Cortex of kidney (tissue), 1 donor: ENCODE measurements at places on chromosomes 7 and 10.

GRCh38 chr7:128881458-128882125 is 18.9 kb downstream of the ATP6V1F start:
- no peak for DNase-seq

GRCh38 chr7:18445483-18445882 is 50.1 kb upstream of the HDAC9 start:
- no peak for DNase-seq

GRCh38 chr7:35448486-35448885 is 194.6 kb upstream of the TBX20 start:
- no peak for DNase-seq

- no peak for DNase-seq
These were observed 9.1 kb downstream of the EN2 start for GRCh38 chr7:155466814-155467733.

DNA sequence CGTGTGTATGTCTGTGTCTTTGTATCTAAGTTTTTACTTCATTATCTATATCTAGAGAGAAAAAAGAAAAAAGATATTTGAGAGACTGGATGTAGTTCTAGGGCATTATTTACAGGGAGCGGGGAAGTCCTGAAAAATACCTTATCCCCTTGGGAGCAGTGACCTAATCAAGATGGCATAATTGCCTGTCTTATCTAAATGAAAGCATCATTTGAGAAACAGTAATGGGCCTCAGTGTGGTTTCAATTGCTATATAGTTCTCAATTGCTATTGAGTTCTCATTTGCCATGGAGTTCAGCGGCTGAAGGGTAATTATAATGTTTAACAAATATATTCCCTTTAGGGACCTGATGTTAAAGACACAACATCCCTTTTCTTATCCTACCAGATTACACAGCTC is 216.5 kb downstream of the PLXNA4 start:
- DNase-seq: no peak

DNA sequence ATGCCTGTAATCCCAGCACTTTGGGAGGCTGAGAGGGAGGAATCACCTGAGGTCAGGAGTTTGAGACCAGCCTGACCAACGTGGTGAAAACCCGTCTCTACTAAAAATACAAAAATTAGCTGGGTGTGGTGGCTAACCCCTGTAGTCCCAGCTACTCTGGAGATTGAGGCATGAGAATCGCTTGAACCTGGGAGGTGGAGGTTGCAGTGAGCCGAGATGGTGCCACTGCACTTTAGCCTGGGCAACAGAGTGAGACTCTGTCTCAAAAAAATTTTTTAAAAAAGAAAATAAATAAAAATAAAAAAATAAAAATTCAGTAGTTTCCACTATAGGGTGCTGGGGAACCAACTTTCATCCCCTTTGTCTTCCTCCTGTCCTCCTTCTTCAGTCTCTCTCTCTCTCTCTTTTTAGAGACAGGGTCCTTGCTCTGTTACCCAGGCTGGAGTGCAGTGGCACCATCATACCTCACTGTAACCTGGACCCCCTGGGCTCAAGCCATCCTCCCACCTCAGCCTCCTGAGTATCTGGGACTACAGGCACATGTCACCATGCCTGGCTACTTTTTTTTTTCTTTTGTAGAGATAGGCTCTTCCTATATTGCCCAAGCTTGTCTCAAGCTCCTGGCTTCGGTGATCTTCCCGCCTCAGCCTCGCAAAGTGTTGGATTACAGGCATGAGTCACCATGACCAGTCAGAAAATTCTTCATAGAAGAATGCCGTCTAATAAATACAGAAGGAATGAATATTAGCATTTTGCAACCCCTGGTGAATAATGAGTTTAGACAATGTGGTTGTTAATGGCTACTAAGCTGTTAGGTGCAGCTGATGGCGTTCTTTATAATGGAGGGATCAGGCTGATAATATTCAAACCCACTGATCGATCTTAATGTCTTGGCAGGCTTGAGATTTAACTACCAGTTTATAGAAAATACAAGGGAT is 20.6 kb downstream of the RBM20 start:
- no peak for DNase-seq

- no peak for DNase-seq
These were observed 1.4 kb downstream of the CPA4 start for GRCh38 chr7:130294314-130294713.

DNA sequence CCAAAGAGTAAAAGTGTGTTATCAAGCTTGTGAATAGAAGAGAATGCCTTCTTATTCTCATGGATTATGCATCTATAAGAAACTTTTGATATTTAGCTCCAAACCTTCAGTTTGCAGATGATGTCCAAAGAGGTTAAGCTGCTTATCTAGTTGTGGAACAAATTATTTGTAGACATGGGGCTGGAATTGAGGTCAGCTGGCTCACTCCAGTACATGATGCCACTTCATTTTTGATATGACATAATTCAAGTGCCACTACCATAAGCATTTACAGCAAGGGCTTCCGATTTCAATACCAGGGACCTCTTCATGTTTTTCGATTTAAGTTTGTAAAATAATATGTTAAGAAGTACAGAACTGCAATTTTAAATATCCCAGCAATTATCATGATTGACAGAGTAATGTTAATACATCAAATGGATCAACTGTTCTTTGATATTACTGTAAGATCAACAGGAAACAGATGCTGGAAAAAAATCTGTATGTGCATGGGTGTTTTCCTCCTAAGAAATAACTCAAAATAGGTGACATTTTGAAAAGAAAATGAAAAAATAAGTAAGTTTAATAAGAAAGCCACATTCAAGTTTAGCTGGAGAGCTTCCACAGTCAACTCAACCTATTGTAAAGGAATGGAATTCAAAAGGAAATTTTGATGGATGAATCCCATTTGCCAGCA is 12.7 kb downstream of the FAM3C start:
- no peak for DNase-seq

GRCh38 chr10:84230359-84230758 is 5.0 kb upstream of the LRIT2 start:
- no peak for DNase-seq

DNA sequence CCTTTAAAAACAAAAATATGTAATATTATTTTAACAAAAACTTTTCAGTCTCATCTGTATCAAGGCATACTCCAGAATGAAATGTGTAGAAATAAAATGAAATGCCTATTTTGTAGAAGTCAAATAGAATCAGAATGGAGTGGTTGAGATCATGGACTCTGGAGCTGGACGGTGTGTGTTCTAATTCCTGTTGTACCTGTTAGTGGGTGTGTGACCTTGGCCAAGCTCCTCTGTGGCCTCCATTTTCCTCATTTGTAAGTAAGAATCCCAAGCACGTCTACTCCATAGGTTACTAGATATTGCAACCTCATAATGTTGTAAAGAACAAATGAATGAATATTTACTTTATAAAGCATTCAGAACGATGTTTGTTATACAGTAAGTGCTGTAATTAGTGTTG is 74.9 kb downstream of the HDAC9 start:
- DNase-seq: no peak

DNA sequence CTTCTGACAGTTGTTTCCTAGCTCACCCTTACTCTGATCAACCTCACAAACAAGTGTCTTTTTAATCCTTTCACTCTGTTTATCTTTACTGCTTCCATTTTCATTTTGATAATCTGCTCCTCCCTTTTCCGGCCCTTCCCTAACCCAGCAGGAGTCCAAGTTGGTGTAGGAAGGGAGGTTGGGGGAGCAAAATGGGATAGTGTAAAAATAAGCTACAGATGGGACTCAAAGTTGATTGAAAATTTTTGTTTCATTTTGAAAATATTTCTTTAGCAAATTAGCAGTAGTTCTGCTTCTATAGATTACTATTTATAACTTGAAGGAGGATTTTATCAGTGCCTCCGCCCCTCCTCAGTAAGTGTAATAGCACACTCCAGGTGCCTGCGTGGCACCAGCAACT is 112.0 kb downstream of the WNT2 start:
- no peak for DNase-seq

DNA sequence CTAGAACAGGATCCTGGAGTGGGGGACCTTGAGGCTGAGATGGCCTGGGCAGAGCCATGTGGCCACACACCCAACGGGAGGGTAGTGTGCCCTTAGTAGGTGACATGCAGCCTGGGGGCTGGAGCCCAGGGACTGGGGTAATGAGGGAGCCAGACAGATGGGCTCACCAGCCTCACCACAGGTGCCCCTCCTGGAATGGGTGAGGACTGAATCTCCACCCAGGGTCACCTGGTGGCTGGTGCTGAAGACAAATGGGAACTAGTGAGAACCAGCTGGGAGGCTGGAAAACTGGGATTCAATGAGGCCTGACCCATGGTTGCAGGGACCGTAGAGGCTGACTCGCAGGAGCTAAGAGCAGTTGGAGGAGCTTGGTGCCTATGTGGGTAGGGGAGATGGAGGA is 6.1 kb downstream of the ZP3 start:
- no peak for DNase-seq

- no peak for DNase-seq
These were observed 129.8 kb downstream of the BAMBI start for GRCh38 chr10:28806951-28807759.

DNA sequence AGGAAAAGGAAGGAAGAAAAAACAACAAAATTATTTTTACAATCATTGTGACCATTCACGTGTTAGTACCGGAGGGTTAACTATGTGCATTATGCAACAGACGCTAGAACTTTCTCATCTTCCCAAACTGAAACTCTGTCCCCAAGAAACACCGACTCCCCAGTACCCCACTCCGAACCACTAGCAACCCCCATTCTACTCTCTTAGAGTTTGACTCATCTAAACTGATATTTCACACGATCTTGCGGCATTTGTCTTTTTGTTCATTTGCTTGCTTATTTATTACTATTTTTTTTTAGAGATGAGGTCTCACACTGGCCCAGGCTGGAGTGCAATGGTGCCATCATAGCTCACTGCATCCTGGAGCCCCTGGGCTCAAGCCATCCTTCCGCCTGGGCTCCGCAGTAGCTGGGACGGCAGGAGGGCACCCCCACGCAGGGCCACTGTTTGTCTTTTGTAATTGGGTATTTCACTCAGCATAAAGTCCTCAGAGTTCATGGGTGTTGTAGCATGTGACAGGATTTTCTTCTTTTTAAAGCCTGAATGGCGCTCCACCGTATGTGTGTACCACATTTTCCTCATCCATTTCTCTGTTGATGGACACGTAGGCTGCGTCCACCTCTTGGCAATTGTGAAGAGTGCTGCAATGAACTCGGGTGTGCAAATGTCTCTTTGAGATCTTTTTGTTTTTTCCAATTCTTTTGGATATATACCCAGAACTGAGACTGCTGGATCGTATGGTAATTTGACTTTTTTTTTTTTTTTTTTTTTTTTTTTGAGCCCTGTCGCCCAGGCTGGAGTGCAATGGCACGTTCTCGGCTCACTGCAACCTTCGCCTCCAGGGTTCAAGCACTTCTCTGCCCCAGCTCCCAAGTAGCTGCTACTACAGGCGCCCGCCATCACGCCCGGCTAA is 9.5 kb downstream of the MNX1 start:
- no peak for DNase-seq

DNA sequence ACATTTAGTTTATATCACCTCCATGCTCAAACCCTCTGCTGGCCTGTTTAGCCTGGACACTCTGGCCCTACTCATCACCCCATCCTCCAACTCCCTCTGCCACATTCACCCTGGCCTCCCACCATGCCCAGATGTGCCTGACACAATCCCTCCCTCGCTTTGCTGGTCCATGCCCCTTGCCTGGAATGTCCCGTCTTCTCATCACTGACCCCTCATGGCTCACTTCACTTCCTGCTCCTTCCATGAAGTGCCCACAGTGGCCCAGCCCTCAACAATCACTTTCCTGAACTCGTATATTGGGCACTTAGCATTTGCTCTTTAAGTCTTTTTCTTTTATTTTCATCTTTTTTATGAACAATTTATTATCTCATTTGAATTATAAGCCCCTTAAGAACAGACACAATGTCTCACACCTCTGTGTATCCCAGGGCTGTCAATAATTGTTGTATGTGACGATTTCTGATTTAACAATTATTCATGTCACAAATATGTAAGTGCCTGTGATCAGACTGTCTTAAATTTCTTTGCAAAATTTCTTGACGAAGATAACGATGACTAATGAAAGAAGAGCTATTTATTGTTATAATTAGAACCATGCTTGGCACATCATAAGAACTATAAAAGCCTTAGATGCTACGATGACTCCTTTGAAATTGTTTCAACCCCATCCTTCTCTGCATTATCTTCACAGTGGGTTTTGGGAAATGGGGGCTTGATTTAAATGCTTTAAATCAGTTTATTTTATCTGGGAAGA is 209.9 kb upstream of the YAE1 start:
- no peak for DNase-seq

DNA sequence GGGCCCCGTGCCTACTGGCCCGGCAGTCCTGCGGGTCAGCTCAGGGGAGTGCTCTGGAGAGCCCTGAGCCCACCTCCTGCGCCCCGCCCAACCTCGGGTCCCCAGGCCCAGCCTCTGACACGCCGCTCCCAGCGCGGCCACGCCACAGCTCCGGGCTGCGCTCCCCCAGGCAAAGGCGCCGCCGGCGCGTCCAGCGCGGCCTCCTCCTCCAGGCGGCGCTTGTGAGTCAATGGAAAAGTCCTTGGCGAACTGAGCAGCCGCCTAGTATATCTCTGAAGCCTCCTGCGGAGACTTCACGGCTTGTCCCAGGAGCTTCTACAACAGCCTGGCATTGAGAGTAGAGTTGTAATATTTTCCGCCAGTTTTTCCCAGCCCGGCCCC is 29.5 kb upstream of the BMS1 start:
- DNase-seq: no peak

- DNase-seq: no peak
These were observed 133.0 kb upstream of the PRKCQ start for GRCh38 chr10:6713120-6713519.

DNA sequence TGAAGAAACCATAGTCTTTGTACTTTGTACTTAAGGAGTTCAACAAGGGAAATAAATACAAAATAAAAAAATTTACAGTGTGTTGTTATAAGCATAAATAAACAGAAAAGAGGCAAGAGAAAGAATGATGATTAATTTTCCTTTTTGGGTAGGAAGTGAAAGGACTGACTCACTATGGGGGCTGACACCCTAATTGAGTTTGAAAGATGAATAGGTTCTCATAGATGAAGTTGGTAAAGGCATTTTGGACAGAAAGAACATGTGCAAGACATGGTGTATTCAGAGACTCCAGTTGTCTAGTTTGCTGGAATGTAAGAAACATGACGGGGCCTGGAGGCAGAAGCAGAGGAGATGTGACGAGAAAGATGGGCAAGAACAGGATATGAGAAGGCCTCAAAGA is 83.7 kb downstream of the VPS50 start:
- no peak for DNase-seq

DNA sequence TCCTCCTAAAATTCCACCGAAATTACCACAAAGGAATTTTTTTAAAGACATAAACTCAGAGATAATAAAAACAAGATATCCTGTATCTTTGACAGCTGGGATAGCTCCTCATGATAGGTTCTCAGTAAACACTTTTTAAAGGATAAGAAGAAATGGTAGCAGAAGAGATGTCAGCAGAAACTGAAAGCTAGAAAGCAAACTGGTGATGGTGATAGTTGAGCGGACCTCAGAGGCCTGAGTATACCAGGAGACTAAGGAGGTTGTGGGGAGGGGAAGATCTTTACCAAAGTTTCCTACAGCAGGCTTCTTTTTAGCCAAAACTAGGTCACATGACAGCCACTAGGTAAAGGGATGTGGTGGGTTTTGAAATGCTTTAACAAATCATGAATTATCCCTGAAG is 22.5 kb downstream of the PCGF5 start:
- DNase-seq: no peak
